ENCODE measurements at places on chromosomes 5 and 9.

DNA sequence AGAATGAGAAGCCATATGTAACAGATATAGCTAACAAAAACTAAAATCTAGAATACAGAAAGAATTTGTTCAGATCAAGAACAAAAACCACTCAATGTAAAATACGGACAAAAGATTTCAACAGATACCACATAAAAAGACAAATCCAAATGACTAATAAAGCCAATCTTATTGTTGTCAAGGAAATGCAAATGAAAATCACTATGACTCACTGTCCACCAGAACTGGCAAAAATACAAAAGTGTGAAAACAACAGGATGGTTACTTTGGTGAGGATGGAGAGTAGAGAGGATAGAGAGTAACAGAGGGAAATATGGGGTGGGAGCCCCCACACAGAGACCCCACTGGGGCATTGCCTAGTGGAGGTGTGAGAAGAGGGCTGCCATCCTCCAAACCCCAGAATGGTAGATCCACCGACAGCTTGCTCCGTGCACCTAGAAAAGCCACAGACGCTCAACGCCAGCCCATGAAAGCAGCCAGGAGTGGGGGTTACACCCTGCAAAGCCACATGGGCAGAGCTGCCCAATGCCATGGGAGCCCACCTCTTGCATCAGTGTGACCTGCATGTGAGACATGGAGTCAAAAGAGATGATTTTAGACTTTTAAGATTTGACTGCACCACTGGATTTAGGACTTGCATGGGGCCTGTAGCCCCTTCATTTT is 15.2 kb upstream of the RHOBTB3 start:
- DNase-seq = peak; percentile 63

- DNase-seq = no peak
These were observed 410.1 kb downstream of the MAT2B start for GRCh38 chr5:163915481-163915961.

DNA sequence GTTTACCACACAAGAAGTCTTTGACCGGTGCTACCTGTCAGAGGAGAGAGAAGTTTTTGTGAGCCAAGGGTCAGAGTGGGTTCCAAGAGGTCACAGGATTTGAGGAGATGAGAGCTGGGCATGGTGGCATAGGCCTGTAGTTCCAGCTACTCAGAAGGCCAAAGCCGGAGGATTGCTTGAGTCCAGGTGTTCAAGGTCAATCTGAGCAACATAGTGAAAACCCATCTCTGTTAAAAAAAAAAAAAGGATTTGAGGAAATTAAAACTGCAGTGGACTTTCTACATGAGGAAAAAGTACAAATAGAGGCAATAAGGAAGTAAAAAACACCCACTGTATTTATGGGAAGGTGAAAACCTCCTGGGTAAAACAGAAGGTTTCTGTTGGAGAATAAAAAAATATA is 63.8 kb downstream of the PHAX start:
- no peak for DNase-seq

- DNase-seq = no peak
These were observed 793.0 kb upstream of the GRAMD2B start for GRCh38 chr5:125630237-125630636.

DNA sequence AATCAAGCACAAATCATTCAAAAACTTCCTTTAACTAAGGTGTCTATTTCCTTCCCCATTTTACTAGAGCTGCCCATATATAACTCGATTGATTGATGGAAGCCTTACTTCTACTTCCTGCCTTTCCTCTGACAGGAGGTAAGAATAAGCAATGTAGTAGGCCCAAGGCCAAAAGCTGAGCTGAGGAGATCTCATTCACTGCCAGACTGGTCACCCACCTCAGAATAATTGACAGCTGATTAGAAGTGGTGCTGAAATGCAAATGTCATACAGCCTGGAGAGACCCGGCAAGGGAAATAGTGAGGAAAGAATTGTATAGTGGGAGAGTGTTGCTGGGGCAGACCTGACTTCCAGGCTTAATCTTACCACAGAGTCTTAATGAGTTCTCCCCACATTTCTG is 239.9 kb downstream of the SAXO1 start:
- no peak for DNase-seq

- no peak for DNase-seq
These were observed 1890.1 kb upstream of the WWC1 start for GRCh38 chr5:166401391-166401790.

GRCh38 chr5:24363789-24364481 is 280.8 kb downstream of the CDH10 start:
- DNase-seq = no peak

DNA sequence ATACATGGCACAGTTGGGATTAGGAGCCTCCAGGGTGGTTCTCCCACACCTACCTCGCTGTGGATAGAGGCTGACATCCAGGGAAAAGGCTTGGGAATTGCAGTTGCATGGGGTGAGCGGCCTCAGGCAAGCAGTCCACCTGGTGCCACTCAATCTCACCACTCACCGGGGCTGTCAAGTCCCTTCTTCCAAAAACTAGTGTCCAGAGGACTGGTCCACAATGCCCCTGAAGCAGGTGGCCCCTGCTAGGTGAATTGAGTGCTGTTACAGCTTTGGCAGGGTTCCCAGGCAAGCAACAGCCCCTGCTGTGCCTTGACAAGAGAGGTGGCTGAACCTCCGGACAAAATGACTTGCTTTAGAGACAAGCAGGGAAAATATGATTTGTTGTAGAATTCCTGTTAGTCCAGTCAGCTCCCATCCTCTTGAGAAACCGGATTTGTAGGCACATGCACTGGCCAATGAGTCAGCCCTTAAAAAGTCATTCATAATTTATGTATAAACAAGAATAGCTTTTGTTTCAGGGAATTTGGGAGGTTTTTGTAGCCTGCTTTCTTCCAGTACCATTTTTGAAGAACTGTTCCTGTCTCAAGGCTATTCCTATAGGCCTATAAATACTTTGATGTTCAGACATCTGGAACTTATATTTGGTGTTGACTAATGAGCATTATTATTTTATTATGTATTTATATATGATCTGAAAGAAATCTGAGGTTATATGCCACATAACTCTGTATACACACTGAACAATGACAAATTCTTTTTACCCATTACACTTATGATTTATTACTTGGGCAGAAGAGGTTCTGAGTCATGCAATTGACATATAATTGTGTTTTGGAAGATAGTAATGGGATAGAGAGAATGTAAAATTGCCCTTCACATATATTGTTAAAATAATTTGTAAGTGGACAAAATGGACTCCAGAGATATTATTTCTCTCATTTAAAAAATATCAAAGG is 411.1 kb downstream of the ACTL7B start:
- DNase-seq = peak; percentile 90

DNA sequence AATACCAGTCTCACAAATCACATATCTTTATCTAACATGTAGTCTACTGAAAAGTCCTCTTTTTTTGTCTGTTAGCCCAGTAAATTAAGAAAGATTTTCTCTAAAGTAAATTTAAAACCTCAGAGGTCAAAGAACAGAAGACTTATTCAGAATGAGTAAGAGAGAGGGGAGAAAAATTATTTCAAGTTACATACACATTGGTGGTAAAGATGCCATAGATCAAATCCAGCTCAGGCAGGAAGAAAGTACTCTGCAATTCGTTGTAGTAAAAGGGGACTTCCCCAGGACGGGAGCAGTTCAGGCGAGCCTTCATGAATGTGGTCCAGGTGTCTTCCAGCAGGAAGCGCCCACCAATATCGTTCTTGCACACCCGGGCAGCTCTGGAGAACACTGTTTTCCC is 344.1 kb downstream of the SEMA5A start:
- no peak for DNase-seq

DNA sequence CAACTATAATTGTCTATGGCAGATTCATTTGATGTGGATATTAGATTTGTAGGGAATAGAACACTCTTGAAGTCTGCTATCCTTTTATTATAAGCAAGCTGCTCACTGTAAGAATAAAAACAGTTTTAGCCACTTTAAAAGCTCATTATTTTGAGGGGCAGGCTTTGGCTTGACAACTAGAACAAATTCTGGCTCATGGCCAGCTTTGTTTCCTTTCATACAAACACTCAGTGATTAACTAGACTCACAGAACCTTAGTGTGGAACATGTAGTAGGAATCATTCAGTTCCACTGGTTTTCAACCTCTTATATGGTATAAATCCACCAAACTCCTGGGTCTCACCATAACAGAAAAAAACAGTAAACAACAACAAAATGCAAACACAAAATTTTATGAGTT is 27.4 kb upstream of the CEP120 start:
- no peak for DNase-seq

DNA sequence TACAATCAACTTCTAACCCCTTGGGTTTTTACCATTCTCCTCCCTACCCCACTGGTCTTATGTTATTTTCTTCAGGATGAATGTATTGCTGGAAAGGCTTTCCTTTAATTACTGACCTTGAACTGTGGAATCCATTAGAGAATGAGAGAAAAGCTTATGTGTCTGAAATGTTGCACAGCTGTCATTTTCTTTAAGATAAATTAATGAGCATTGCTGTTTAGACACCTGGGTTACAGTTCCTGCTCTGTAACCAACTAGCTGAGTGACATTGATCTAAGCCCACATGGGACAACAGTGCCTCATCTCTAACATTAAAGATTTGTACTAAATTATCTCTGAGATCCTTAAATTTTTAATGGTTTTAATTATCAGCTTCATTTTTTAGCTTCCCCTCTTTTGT is 507.0 kb downstream of the TAF11L14 start:
- no peak for DNase-seq

DNA sequence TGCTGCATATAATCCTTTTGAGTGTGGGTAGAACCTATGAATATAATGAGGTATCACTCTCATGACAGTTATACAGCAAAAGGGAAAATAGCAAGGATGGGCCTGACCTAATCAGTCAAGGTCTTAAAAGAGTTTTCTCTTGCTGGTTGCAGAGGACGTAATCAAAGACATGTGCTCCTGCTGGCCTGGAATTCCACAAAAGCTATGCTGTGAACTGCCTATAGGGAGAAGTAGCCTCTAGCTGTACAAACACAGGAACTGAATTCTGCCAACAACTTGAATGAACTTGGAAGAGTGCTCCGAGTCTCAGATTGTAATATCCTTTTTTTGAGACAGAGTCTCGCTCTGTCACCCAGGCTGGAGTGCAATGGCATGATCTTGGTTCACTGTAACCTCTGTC is 195.6 kb downstream of the PLK2 start:
- DNase-seq = peak; percentile 31

DNA sequence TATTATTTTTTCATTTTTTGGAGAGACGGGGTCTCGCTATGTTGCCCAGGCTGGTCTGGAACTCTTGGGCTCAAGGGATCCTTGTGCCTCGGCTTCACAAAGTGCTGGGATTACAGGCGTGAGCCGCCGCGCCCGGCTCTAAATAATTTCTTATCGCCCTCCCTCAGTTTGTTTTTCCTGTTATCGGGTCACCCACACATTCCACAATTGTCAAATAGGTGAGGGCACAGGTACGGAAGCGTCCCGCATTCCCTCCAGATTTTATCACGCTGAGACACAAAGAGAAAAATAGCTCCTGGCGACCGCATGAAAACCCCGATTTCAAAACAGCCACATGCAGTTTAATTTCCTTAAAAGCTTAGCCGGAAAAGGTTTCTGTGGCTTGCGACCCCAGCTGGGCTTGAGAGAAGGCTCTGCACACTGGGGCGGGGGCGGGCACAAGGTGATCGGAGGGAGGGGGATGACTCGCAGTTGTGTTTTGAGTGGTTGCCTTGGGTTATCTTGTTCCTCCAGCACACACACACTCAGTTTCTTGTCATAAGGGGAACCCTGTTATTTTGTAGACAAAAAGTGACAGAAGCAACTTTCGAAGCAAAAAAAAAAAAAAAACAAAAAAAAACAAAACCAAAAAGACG is 717 bp upstream of the IQGAP2 start:
- DNase-seq = no peak

DNA sequence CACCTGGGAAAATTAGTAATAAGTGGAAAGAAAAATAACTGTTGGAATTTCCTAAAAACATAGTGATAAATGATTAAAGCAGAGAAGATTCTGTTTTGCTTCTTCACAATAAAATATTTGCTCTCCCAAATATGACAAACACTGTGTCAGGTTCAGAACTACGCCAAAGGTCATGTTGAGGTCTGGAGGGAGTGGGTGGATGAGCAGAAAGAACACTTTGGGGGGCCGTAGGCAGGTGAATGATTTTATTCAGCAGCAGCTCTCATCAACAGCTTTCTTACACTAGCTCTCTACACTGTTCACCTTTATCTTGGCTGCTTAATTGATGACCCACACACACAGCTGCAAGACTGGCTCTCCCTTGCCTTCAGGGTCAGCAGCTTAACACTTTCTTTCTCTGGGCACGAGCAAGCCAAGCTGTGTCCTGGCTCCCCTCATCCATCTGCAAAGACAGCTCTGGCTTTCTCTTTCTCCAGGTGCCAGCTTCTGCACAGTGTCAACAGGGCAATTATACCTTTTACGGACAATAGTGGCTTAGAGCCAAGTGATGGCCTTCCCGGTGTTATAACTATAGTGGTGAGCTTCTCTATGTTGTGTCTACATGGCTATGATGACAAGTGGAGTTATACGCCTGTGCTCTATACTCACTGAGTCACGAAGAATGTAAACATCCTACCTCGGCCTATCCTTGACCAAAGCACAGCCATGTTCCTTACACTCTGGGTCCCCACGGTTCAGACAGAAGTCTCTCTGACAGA is 18.9 kb upstream of the GPX8 start:
- no peak for DNase-seq

- DNase-seq = no peak
These were observed 44.9 kb downstream of the ADAMTS12 start for GRCh38 chr5:33846851-33847250.

DNA sequence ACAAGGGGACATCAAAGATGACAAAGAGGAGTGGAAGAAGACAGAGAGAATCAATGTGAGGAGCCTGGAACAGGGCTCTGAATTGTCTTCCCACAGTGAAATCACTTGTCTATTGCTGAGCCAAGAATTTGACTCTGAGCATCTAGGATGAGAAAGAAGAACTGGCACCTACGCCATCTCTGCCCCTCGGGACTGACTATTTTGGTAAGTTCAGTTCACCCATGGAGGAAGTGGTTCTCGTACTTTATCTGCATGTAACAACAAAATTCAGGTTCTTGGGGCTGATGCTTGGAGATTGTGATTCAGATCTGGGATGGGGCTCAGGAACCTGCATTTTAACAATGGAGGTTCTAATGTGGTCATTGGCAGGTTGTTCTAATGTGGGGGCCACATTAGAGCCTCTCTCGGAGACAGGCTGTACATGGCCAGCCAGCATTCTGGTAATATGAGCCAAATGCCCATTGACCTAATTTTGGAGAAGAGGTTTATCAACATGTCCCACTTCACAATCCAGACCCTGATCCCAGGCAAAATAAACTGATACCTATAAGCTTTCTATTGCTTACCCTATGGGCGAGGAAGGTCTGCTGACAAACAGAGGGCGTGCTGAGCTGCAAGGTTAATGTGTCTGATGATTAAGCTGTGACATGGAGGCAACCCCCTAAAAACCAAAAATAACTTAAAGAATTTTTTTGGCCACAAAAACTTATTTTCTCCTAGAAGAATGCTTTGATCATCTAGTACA is 2.7 kb upstream of the IL12B start:
- no peak for DNase-seq

Measured in fibroblast of the conjunctiva (primary cell).